ENCODE measurements at places on chromosomes 12 and 14.

- DNase-seq, result no peak
These were observed 158.9 kb downstream of the FBXL14 start for GRCh38 chr12:1435456-1435855.

- DNase-seq, result no peak
These were observed 2.3 kb downstream of the PYM1 start for GRCh38 chr12:55925371-55925770.

- DNase-seq, result no peak
These were observed 837.2 kb upstream of the FBXO33 start for GRCh38 chr14:40269436-40269835.

- DNase-seq, result no peak
These were observed 98.1 kb downstream of the NUBPL start for GRCh38 chr14:31659278-31659677.

GRCh38 chr14:50736932-50737419 lies 68.9 kb upstream of the SAV1 start:
- DNase-seq, result peak; percentile 15

GRCh38 chr12:56759263-56759908 lies 3.7 kb upstream of the HSD17B6 start:
- no peak for DNase-seq
